Activated T-helper 2 cell treated with anti-CD3 and anti-CD28 coated beads, Interferon-gamma antibody, Interleukin-2, Interleukin-4, amounts not matched to agents 10 μg/mL and 5 μg/mL and 100 μg/mL, durations not matched to agents 14 hours and 24 hours and 36 hours (primary cell): ENCODE measurements at places on chromosomes 2 and 18. TPM values are rescaled to one million over a fixed set of nuclear protein-coding genes. Genes with fewer than 3 reads are reported as not detected.

- DNase-seq: no peak
Measured at GRCh38 chr2:167253025-167253424, 364.7 kb downstream of the XIRP2 start.

DNA sequence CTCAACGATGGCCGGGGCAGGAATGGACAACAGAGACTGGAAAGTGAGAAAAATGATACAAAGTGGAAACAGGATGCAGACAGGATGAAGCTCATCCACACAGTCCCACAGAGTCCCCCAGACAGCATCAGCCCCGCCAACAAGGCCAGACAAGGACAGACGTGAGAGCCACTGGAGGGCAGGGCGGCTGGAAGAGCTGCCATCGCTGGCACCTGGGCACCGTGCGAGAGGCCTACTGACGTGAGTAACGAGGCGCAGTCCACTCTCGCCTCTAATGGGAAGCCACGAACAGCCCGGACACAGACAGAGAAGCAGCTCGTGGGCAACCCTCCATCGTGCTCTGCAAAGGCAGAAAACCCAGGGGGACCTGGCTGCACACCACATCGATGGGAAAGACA, 17.1 kb downstream of the HDAC4 start:
- no peak for DNase-seq

DNA sequence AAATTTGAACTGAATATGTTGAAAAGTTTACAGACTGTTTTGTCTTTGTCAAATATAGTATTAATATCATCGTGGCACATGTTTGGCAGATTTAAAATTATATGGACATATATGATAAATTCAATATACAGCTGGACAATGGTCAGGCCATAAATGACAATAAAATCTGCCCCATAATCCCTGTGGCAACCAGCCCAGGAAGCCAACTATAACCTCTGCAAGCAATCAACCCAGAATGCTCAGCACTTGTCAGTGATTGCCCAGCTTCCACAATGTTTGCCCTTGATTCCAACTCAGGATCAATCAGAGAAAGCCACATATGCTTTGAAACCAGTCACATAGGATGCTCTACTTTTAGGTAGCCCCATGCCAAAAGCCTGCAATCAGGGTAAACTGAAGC, 671.9 kb downstream of the SUCLG1 start:
- no peak for DNase-seq

Gene ZAP70
- total RNA-seq: 231 and 234 TPM in 2 replicates

DNA sequence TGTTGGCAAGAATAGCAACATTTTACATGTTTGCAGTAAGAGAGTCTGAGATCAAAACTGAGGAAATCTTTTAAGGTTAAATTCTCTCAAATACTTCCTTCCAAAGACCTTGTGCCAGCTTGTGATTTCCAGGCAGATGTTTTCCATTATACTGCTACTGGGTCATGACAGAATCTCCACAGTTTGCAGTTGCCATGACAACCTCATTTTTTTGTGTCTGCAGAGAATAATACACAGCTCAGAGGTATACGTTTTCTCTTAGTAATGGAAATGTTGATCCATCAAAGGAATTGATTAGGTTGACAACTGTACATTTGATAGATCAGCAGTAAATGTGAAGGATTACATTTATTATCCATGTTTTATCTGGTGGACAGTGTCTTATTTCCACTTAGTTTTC, 29.1 kb upstream of the CSRNP3 start:
- no peak for DNase-seq

GRCh38 chr2:162232671-162233070, 10.6 kb downstream of the FAP start:
- no peak for DNase-seq

DNA sequence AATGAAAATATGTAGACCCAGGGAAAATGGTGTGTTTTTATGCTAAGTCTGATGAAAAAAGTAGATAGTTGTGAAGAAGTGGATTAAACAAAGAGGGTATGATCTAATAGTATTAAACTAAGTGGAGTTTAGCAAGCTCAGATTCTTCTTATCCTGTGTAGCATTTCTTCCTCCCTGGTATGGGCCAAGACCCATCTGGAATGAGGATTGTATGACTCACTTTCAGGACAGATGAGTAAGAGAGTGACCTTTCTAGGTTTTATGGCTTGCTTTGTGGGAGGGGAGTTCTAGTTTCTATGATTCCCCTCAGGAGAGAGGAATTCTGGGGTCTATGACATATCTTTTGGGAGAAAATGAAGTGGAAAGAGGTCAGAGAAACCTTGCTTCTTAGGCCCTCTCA, 550.1 kb downstream of the SPAG16 start:
- DNase-seq: no peak

GRCh38 chr2:144682248-144682647, 162.3 kb upstream of the ZEB2 start:
- no peak for DNase-seq

- DNase-seq: no peak
Measured at GRCh38 chr2:191250400-191250799, 5.2 kb downstream of the MYO1B start.

Gene AGXT
- total RNA-seq: not detected in 2 replicates

DNA sequence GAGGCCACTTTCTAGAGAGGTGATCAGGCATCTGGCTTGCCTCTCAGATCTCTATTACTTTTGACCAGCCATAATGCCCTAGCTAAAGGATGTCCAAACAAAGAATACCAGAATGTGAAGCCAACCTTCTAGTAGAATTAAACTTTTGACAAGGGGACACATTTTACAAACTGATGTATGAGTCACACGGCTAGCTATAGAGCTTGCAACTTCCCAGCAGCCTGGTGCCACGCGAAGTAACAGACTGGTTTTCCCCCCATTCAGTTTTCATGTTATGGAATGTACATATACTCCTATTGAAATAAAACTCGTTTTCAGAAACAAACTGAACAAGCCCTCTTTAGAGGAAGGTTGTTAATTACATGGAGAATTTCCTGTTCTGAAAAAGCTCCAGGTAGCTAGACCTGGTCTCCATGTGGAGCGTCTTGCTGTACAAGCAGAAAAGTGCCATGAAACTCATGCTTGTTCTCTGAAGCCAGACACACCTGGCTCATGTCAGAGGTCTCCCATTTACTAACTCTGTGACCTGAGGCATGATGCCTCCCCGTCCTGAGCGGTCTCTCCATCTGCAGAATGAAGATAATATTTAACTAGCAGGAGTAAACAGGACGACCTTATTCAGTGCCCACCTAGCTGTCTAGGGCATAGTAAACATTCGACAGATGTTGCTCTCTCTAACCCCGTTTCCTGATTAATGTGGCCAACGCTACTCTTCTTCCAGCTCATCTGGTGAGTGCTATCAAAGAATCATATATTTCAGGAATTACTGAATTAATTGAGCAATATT, 81.5 kb upstream of the MAP3K20 start:
- no peak for DNase-seq

GRCh38 chr2:218895326-218895725, 14.7 kb downstream of the WNT10A start:
- no peak for DNase-seq

Gene SKA1
- total RNA-seq: 23.5 and 23.6 TPM in 2 replicates

Gene DNAJC5G
- total RNA-seq: not detected in 2 replicates

Gene CLEC4F
- 0.11 TPM in 1 of 2 replicates, not detected in the other for total RNA-seq

DNA sequence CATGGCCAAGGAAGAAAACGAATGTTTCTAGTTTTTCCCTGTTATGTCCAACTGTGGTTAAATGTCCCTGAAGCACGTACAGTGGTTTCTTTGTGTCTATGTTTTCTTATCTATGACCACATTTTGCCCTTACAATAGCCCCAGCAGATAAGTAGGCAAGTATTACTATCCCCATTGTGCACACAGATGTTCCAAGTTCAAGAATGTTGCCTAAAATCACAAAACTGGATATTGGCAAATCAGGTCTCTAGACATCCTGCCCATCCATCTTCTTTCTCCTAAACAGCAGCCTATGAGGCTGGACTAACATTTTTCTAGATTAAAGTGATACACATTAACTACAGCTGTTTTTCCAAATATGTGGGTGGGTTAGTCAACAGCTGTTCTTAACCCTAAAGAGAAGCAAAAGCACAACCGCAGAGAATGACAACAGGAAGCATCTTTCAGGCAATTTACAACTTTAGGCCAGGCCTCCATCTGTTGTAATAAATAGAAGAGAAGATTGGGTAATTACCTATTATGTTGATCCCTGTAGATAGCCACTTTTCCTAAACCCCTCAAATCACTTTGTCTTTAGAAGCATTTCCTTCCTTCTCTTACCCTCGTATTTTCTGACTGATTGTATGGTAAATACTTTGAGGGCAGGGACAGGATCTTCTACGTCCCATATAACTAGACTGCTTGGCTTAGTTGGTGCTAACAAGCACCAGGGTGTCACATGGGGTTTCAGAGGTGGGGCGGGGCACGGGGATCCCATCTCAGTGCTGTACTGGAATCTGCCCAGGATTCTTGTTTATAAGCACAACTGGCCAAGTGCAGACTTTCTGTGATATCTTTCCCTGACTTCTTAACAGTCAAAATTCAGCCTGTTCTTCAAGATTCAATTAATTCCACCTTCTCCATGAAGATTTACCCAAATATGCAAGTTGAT, 132.1 kb upstream of the SETBP1 start:
- no peak for DNase-seq

- DNase-seq: no peak
Measured at GRCh38 chr2:175805442-175806124, 196.5 kb downstream of the LNPK start.

DNA sequence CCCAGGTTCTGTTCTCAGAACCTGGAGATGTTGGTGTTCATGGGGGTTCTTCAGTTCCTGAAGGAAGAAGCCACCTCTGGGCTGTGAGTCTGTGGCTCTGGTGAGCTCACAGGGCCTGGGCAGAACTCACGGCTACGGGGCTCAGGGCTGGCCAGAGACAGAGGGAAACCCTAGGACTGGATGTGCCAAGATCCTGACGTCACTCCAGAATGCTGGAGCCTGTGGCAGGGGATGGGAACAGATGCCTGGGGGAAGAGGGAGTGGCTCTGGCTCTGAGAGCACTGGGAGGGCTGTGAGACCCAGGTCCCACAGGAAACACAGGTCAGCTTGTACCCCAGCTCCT, at the start of gene OTOF:
Gene OTOF (minus strand): TSS at position 214 of the 343 bp plus-strand sequence.
- no peak for DNase-seq

DNA sequence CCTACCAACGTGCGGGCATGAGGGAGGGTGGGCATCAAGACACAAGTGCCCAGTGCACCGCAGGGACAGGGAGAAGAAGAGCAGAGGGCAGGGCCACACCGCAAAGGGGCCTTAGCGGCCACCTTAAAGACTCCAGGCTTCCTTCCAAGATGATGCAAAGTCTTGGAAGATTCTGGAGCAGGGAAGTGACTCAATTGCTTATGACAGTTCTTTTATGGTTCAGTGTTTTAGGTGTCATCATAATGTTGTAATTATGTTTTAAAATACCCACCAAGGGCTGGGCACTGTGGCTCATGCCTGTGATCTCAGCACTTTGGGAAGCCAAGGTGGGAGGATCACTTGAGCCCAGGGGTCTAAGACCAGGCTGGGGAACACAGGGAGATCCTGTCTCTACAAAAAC, 44.5 kb upstream of the SEMA4C start:
- DNase-seq: no peak

Gene SLC9A4
- 0.09 TPM in 2 replicates for total RNA-seq

GRCh38 chr2:81976998-81977397, 1672.4 kb upstream of the LRRTM1 start:
- DNase-seq: no peak

Gene C2orf78
- total RNA-seq: not detected in 2 replicates

- DNase-seq: no peak
Measured at GRCh38 chr2:121798617-121799016, 43.2 kb downstream of the TSN start.

Gene NT5DC4
- total RNA-seq: not detected in 2 replicates

DNA sequence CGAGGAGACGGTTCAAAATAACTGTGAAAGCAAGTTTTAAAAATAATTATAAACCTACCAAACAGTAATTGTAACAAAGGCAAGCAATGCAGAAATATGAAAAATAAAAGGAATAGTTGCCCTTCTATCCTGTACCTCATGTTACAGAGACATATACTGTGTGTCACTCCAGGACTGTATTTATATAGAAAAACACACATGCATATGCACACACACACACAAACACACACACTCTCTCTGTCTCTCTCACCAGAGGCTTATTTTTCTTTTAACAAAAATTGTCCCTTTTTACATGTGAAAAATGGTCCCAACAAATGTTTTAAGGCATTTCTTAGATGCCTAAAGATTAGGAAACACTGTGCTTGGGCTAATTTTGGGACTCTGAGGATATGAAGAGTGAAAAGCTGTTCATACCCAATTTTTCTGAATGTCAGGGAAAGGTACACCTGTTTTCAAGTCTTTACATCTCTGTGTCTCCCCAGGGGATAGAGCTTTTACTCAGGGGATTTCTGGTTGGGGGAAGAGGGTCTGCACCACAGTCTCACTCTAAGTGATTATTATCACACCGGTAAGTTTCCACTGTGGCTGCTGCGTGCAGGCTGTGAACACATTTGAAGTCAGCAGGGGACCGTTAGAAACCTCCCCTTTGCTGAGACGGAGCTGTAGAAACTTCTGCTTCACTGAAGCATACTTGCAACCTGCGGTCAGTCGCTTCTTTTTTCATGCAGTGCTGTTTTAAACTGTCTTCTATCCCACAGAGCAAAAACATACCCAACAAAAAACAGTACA, 51.4 kb upstream of the SPAG16 start:
- DNase-seq: peak; percentile 45

GRCh38 chr2:196088203-196088602, 19.6 kb upstream of the DNAH7 start:
- no peak for DNase-seq

Gene RPIA
- total RNA-seq: 67.1 and 68.4 TPM in 2 replicates

- no peak for DNase-seq
Measured at GRCh38 chr2:144383571-144384100, 136.3 kb downstream of the ZEB2 start.

- DNase-seq: peak; percentile 18
Measured at GRCh38 chr18:21741562-21742314, 1.1 kb downstream of the MIB1 start.

- no peak for DNase-seq
Measured at GRCh38 chr2:107281637-107282036, 395.7 kb upstream of the ST6GAL2 start.

- no peak for DNase-seq
Measured at GRCh38 chr2:59149271-59149670, 908.1 kb upstream of the FANCL start.

Gene ASPRV1
- total RNA-seq: 1.0 and 1.1 TPM in 2 replicates

- DNase-seq: no peak
Measured at GRCh38 chr2:197759625-197760292, 25.4 kb downstream of the BOLL start.

GRCh38 chr18:57833441-57834101, 30.5 kb upstream of the ATP8B1 start:
- no peak for DNase-seq

Gene GYPC
- 119 and 128 TPM in 2 replicates for total RNA-seq
